ENCODE measurements at places on chromosomes 2 and 18.

- DNase-seq: peak; percentile 84
Measured at GRCh38 chr18:79378536-79379250, 17.0 kb upstream of the NFATC1 start.

DNA sequence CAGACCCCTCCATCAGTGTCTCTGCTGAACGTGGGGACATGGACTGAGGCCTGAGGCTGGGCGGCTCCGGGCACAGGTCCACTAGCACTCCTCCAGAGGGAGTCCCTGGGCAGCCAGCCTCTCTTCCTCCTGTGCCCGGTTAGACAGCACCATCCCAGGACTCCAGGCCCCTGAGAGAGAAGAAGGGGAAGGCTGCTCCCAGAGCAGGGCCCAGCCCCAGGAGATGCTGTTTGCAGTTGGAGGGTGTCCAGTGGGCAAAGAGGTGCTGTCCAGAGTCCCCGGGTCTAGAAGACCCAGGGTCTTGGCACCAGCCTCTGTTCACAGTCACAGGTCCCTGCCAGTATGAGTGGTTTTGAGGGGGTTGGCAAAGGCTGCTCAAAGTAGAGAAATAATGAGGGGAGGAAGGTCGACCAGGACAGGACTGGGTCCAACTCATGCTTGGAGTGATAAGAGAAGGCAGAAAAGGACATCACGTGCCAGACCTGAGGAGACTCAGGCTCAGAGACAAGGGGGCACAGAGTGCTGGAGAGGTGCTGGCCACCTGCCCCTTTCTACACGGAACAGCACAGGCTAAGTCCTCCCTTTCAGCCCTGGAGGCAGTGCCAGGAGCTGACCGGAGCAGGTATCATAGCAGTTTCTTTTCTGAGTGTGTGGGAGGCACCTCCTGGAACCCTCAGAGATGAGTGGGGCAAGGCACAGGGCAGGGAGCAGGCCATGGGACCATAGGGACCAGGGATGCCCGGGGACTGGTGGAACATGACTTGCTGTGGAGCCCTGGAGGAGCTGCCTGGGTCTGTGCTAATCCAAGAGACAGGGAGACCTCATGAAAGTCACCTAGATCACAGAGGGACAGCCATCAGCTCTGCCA is 21.1 kb downstream of the CRACDL start:
- no peak for DNase-seq

DNA sequence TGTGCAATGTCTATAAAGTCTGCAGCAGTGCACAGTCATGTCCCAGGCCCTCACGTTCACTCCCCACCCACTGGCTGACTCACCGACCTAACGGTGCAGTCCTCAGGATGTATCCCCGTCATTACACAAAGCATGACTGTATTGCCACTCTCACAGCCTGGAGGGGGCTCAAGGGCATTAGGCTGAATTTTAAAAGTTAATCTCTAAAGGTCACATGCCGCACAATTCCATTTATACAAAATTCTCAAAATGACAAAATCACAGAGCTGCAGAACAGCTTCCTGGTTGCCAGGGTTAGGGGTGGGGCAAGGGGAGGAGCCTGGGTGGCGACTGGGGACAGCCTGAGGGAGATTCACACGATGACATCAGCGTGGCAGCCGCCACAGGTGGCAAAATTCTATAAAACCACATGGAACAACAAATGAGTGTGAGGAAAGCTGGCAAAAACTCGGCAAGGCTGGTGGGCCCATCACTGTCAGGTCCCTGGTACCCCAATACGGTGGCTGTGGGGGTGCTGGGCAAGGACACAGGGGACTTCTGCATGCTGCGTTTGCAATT is 97.6 kb downstream of the NDUFA10 start:
- peak; percentile 52 for DNase-seq

GRCh38 chr2:172328103-172328841 is 99.1 kb upstream of the ITGA6 start:
- DNase-seq: no peak

DNA sequence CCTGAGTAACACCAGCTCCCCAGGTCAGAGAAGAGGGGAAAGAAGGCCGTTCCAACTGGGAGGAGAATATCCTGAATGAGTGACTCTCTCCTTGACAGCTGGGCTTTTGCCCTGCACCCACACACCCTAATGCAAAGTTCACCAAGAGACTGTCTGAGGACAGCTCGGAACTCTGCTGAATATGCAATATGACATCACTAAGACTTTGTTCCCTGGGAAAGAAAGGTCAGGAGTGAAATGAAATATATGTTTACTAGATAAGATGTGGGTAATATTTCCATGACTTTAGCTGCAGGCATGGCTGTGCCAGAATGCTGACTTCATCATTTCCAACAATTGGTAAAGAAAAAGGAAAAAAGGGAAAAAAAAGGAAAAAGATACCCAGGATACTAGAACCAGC is 488.2 kb upstream of the RAB6C start:
- no peak for DNase-seq

DNA sequence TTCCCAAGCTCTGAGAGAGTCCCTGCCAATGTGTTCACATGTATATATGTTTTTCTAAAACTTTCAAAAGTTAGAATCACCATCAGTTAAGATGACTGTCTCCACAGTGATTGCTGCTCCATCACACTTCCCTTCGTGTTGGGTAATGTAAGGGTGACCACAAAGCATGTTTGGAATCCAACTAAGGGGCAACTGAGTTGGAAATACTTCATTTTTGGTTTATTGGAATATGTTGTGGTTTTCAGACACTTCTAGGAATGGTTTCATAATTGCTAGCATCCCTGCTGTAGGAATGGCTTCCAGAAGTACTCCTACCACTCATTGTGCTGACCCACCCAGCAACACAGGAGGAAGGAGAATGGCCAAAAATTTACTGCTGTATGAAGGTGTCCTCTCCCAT is 212.5 kb upstream of the GULP1 start:
- no peak for DNase-seq

GRCh38 chr18:36900466-36900865 is 71.5 kb downstream of the KIAA1328 start:
- DNase-seq: no peak

- DNase-seq: no peak
Measured at GRCh38 chr2:31219131-31219969, 2.0 kb upstream of the CAPN14 start.

DNA sequence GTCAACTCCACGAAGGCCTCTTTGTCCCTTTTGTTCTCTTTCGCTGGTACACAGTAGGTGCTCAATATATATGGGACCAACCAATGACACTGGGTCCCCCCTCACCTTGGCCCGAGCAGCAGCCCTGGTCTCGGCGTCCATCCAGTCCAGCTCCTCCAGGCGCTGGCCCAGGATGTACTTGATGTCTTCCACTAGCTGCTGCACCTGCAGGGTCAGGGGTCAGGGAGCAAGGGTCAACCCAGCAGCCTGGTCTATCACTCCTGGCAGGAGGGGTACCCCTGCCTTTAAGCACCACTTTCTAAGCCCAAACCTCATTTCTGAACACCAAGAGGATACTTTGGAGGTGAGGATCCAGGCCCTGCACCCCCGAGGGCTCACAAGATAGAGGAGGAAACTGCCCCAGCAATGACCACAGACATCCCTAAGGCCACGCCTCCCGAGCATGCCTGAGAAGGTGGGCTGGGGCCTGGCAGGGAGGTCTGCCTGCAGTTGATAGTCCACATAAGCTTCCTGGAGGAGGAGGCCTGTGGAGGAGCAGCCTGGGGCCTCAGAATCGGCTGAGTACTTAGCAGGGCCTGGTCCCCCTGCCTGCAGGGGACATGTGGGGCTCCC is 4.2 kb downstream of the ECEL1 start:
- no peak for DNase-seq

DNA sequence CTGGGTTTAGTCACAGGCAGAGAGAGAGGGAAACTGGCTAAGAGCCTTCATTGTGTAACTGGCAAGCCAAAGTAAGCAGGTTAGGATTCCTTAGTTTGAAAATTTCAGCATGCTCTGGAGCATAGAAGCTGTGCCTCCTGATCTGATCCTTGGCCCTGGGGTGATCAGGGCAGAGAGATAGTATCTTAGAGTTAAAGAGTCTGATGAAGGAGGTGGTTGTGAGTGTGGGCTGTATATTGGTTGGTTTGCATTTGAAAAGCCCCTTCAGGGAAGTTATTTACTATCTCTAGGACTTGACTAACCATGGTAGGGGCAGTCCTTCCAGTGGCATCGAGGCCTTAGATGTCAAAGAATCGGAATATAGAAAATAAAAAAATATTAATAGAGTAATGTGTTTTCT is 230.1 kb downstream of the CD226 start:
- no peak for DNase-seq

- DNase-seq: no peak
Measured at GRCh38 chr2:78011251-78011650, 489.1 kb upstream of the LRRTM4 start.

- no peak for DNase-seq
Measured at GRCh38 chr2:180905461-180905860, 74.9 kb upstream of the UBE2E3 start.

DNA sequence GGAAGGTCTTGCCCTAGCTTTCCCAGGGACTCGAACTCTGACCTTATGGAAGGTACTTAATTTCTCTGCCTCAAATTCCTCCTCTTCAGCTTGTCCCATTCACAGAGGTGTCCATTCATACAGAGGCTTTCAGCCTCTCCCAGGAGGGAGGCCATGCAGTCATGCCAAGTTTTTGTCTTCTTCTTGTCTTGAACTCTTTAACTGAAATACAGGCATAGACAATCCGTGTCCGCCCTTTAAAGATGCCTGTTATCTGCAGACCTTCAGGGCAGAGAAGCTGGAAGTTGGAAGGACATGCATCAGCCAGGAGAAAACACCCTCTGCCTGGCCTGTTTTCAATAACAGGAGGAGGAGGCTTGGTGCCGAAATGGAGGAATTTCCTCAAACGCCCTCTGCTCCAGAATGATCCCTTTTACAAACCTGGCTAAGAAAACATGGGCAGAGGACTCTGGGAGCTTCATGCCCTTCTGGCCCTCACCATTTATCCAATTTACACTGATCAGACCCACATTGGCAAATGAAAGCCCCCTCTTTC is 308.3 kb downstream of the MYCN start:
- no peak for DNase-seq

DNA sequence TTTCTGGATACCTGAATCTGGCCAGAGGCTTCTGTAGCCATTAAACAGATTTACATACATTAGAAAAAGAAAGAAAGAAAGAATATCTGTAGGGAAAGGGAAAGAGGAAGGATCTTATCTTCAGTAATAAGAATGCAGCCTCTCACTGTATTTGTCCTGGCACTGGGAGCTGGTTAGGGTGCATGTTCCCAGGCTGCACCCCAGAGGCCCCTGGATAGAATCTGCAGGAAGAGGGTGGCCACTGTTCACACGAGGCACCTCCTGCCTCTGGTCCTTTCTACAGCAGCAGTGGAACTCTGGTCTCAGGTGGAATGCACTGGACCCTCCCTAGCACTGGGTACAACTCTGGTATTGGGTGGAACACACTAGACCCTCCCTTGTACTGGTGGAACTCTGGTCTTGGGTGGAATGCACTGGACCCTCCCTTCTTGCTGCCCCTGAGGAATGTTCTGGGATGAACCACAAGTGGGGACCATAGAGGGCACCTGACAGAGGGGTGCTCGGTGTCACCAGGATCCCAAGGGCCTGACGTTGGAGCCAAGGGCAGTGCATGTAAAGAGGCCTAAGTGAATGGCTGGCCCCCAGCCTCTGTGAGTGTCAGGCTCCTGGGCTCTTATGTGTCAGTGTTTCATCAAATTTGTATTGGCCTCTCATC is 27.4 kb upstream of the PXDN start:
- no peak for DNase-seq

DNA sequence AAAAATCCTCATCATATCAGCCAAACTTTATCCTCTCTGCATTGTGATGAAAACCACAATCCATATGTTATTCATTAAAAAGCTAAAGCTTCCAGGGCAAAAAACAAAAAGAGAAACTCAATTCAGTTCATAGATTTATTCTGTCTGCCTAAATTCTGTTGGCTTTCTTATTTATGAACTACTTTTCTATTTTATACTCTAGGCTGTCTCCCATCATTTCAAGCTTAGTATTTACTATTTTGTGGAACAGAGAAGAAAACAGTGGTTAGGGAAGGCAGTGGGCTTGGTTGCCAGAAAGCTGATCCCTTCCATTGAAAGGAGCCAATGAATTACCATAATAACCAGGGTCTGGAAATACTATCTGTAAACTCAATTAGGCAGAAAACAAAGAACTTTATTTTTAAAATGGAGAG is 71.8 kb downstream of the RAPH1 start:
- no peak for DNase-seq

DNA sequence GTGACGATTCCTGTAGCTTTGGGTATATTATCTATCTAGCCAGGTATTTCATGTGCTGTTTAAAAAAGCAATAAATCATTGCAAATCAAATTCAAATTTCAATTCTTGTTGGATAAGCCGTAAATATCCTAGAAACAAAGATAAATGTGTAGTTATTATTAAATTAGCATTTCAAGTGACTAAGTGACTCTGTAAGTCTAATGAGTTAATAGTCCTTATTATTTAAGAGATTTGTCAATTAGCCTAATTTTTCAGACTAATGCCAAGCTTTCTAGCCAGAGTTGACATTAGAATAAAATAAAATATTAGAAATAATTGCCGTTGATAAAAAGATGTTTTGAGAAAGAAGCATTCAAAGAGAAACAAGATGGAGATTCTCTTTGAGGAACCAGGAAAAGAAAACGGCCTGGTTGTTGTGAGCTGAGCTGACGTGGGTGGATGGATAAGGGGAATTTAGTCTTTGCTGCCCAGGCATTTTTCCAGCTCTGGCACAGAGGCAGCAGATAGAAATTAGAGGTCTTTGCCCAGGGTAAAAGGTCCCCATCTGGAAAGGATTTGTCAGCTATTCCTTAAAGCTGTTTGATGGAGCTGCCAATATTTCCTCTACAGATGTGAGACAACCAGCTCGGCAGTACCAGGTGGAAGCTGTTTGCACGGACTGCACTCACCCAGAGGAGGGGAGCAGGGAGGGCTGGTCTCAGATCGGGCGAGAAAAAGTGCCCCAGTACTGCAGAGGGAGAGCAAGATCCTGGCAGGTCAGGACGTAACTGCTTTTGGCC is 117.3 kb upstream of the SEC11C start:
- no peak for DNase-seq

- DNase-seq: no peak
Measured at GRCh38 chr2:217249121-217250012, 389.5 kb upstream of the TNP1 start.

DNA sequence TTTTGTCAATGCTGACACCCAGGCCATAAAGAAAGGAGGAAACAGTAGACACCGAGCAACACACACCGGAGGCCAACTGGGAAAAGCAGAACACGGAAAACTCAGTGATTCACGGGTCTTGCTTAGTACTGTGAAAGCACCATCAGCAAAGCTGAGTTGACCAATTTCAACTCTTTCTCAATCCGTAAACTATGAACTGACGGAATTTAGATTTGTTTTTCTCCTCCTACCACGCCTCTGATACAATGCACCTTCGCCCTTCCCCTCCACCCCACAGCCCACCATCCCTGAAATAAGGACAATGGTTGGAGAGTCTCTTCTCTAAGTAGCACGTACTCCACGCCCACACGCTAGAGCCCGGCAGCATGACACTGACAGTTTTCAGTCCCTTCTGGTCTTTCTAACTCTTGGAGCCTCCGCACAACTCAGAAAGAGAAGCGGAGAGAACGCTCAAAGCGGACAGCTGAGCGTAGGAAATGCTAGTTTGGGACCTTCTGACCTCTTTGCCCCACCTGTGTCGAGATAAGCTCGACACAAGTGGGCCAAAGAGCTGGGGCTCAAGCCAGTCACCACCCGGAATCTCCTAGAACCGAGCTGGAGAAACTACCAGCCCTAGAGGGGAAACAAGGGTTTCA is 669 bp downstream of the LNPK start:
- DNase-seq: peak; percentile 85
